Progenitor cell of endocrine pancreas (in vitro differentiated cells): ENCODE measurements at places on chromosomes 2 and 18. TPM values are rescaled to one million over a fixed set of nuclear protein-coding genes. Genes with fewer than 3 reads are reported as not detected.

DNAJC5G gene
- not detected in 2 replicates for total RNA-seq

GRCh38 chr2:1874950-1875349 lies 130.6 kb upstream of the PXDN start:
- peaks cover 39% of the 10 kb centered on the region for H3K27me3 ChIP-seq
- no peak overlapping the region for H3K4me3 ChIP-seq
- H3K4me1 ChIP-seq: peaks cover 1% of the 10 kb centered on the region
- DNase-seq: no peak

DNA sequence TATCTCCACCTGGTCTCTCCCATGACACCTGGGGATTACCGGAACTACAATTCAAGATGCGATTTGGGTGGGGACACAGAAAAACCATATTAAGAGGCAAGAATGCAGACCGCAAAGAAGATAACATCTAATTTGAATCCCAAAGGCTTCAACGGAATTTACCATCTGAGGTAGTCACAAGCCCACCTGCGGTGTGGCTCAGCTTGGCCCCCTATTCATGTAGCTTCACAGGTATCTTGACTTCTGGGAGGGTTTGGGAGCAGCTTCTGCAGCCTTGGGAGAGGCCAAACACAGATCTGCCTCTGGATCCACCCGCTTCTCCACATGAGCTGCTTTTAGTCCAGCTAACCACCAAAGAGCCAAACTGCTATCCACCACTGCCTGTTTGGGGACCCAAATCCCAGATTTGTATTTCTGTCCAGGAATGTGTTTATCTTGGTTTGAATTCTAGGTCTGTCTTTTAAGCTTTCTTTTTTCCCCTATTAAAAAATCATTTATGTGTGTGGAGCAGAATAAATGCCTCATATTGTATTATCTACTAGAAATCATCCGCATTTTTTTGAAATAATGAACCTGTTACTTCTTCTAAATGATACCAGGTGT lies 247.6 kb downstream of the DLGAP1 start:
- DNase-seq: no peak
- no peaks in the 10 kb centered on the region for H3K27me3 ChIP-seq
- H3K4me1 ChIP-seq: no peaks in the 10 kb centered on the region
- H3K27ac ChIP-seq: no peak overlapping the region

GRCh38 chr18:3654442-3655253 lies 204.7 kb downstream of the TGIF1 start:
- peak overlapping the region; percentile 33 for H3K27ac ChIP-seq
- H3K4me1 ChIP-seq: peaks cover 30% of the 10 kb centered on the region
- no peak for DNase-seq
- H3K4me3 ChIP-seq: no peak overlapping the region
- H3K27me3 ChIP-seq: no peaks in the 10 kb centered on the region

- no peaks in the 10 kb centered on the region for H3K27me3 ChIP-seq
- H3K4me1 ChIP-seq: peaks cover 7% of the 10 kb centered on the region
- H3K36me3 ChIP-seq: peaks cover 11% of the 10 kb centered on the region
- H3K4me3 ChIP-seq: no peak overlapping the region
- DNase-seq: no peak
Observed at GRCh38 chr2:134362740-134363139, 108.9 kb downstream of the MGAT5 start.

GRCh38 chr2:27322766-27323595 lies at the start of gene MPV17:
MPV17 (minus strand) TSS chr2:27323097; CDS start chr2:27322517, 580 bp downstream.
- DNase-seq: peak; percentile 80
- peak within 1 kb of the TSS; percentile 89 for H3K4me3 ChIP-seq
- peaks cover 15% of the 10 kb centered on the region for H3K36me3 ChIP-seq
- peaks cover 11% of the 10 kb centered on the region for H3K4me1 ChIP-seq
- H3K27me3 ChIP-seq: no peaks in the 10 kb centered on the region

GRCh38 chr2:74939919-74940812 lies 18.3 kb upstream of the POLE4 start:
- H3K4me3 ChIP-seq: no peak overlapping the region
- H3K27ac ChIP-seq: no peak overlapping the region
- no peaks in the 10 kb centered on the region for H3K36me3 ChIP-seq
- peaks cover 13% of the 10 kb centered on the region for H3K4me1 ChIP-seq
- DNase-seq: no peak

DNA sequence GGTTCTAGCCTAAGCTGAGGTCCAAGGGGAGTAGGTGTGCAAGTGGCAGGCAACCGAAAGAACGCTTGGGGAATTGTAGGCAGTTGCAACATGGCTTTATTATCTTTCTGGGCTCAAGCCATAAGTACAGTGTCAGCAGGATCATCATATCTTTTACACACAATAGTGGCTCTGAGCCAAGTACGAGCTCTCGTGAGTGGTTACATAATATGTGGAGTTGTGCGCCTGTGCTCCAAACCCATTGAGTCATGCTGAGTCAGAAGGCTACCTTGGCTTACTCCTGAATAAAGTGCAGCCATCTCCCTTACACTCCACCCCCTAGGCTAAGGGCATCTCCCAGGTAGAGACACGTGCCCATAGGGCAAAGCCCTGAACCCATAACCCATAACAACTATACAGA lies 233.9 kb downstream of the SATB2 start:
- H3K27ac ChIP-seq: no peak overlapping the region
- no peaks in the 10 kb centered on the region for H3K27me3 ChIP-seq
- DNase-seq: no peak
- H3K4me1 ChIP-seq: no peaks in the 10 kb centered on the region
- H3K4me3 ChIP-seq: no peak overlapping the region

DNA sequence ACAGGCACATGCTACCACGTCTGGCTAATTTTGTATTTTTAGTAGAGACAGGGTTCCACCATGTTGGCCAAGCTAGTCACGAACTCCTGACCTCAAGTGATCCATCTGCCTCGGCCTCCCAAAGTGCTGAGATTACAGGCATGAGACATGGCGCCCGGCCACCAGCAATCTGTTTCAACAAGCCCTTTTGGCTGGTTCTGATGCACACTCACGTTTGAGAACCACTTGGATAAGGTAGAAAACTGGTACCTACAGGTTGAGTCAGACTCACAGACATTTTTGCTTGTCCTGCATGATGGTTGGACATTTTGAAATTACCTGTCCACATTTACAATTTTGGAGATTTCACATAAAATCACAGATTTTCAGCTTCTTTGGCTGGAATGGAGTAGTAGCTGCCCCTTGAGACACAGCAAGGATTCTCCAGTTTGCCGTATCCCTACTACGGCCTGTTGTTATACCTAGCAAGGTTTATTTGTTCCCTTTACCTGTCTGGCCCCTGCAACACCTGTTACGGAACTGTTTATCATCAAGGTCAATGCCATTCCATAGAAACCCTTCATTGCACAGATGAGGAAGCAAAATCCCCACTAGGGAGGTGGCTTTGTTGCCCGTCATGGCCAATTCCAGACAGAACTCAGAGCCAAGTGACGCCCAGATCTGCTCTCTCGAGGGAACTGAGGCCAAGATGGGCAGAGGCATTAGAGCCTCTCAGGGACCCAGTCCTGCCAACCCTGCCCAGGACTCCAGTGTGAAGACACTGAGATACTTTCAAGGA lies 31.4 kb upstream of the IGFBP2 start:
- H3K27me3 ChIP-seq: peaks cover 8% of the 10 kb centered on the region
- DNase-seq: no peak
- peaks cover 22% of the 10 kb centered on the region for H3K4me1 ChIP-seq
- no peak overlapping the region for H3K27ac ChIP-seq
- no peaks in the 10 kb centered on the region for H3K36me3 ChIP-seq

GRCh38 chr2:165660361-165660760 lies 133.7 kb downstream of the GALNT3 start:
- H3K27ac ChIP-seq: no peak overlapping the region
- H3K36me3 ChIP-seq: peaks cover 7% of the 10 kb centered on the region
- no peak overlapping the region for H3K4me3 ChIP-seq
